OCI-M1 (cell line): ENCODE measurements at places on chromosomes 4 and X.

DNA sequence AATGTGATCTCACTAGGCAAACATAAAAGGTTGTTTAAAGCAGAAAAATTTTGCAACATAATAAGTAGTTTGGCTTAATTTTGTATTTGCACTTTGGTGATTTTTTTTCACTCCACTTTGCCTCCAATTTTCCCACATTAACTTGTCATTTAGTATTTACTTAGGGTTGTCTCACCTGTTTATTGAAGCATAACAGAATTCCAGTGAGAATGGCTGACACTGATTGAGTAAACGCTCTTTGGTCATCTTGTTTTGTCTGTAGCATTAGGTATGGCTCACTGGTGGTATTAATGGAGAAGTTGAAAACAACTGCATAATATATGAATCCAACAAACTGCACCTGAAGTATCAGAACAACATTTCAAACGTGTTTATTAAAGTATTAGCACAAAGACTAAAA is 799.5 kb upstream of the ADGRL3 start:
- no peak for DNase-seq

GRCh38 chr4:97121493-97121892 is 1021.8 kb downstream of the STPG2 start:
- no peak for DNase-seq

GRCh38 chrX:71563921-71564320 is 14.3 kb upstream of the GCNA start:
- peak; percentile 2 for DNase-seq

DNA sequence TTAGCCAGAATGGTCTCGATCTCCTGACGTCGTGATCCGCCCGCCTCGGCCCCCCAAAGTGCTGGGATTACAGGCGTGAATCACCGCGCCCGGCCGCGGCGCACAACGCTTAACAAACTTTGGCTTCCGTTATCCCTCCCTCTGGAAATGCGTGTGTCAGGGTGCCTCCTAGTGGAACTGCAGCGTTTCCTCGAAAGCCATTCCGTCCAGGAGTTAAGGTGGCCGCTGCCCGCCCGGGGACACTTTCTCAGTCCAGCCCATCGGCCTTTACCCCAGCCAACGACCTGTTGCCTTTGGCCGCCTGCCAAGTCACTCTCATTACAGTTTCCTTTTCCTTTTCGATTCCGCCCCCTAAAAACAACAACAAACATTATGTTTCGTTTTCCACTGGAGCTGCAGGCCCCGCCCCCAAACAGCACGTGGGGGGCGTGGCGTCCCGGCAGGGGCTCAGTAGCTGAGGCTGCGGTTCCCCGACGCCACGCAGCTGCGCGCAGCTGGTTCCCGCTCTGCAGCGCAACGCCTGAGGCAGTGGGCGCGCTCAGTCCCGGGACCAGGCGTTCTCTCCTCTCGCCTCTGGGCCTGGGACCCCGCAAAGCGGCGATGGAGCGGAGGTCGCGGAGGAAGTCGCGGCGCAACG is at the start of gene HERC5:
TSS of gene HERC5 (plus strand) at position 450 of the 637 bp plus-strand sequence. CDS start at position 601, 151 bp downstream.
- peak; percentile 98 for DNase-seq

GRCh38 chr4:3305610-3306371 is 13.0 kb downstream of the RGS12 start:
- DNase-seq = peak; percentile 9

- no peak for DNase-seq
Observed at GRCh38 chr4:55865228-55865806, 11.9 kb downstream of the EXOC1 start.

DNA sequence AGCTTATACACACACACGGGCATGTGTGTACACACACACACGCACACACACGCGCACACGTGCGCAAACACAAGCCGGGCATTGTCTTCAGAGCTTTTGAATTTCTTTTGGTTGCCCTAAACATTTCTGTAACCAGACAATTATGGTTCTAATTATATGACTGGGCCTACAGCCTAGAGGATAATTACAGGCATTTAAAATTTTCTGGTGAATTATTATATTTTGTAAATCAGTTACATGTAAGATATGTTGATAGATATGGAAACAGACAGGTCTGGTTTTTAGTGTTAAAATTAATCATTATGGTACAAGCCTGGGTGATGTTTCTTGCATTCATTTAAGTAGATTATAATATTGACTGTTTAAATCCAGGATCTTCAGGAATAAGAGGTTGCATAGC is 1120.5 kb downstream of the ADGRL3 start:
- no peak for DNase-seq

DNA sequence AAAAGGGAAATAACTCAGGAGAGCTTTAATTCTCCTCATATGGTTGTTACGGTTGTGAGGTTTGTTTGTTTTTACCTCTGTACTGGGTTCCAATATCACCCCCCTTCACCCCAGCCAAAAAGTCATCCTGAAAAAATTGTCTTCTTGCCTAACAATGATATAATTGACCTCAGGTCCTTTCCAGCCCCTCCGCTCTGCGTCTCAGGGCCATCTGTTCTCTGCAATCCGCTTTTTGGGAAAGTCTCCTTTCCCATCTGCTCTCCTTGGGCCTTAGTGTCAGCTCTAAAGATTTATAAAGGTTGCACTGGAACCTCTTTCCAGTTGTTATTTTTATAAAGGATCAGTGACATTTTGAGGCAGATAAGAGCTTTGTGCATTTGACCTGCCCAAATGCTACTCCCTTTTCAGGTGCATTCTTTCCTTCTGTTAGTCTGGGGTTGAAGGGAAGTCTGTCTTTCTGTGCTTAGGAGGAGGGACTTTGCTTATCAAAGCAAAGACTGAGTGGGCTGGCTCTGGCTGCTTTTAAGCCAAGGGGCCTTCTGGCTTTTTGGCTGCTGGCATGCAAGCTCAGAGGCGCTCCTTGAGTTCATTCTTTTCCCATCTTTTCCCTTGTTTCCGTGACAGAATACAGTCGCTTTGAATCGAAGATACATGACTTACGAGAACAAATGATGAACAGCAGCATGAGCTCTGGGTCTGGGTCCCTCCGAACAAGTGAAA is 34.1 kb downstream of the DLG3 start:
- no peak for DNase-seq

DNA sequence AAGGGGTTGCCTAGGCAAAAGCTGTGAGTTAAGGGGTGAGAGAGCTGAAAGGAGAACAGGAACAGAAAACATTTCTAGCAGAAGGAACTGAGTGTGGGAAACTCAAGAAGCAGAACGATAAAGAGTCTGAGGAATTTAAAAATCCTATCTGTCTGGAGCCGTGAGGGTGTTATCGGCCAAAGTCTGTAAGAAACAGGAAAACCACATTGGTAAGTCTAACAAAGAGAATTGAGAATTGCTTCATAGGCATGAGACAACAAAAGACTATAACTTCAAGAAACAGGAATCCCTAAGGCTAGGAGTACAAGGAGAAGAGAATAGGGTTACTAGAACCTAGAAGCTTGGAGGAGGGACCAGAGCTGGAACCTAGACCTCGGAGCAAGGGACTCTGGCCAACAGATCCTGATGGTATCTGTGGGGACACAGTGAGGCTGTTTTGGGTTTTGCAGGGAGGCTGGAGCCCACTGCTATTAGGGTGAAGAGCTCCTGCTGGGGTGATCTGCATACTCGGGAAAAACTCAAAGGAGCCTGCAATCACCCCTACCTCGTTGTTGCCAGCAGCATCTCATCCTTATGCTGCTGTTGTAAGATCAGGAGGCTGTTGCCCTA is 175.6 kb downstream of the FBXO8 start:
- DNase-seq = peak; percentile 88

GRCh38 chrX:153984351-153985178 is 12.0 kb downstream of the TMEM187 start:
- no peak for DNase-seq

GRCh38 chrX:149036086-149036485 is 469.0 kb downstream of the IDS start:
- no peak for DNase-seq

- peak; percentile 59 for DNase-seq
Observed at GRCh38 chr4:82801910-82802521, 3.4 kb upstream of the SCD5 start.

GRCh38 chrX:125769628-125770027 is 396.5 kb downstream of the DCAF12L2 start:
- no peak for DNase-seq

DNA sequence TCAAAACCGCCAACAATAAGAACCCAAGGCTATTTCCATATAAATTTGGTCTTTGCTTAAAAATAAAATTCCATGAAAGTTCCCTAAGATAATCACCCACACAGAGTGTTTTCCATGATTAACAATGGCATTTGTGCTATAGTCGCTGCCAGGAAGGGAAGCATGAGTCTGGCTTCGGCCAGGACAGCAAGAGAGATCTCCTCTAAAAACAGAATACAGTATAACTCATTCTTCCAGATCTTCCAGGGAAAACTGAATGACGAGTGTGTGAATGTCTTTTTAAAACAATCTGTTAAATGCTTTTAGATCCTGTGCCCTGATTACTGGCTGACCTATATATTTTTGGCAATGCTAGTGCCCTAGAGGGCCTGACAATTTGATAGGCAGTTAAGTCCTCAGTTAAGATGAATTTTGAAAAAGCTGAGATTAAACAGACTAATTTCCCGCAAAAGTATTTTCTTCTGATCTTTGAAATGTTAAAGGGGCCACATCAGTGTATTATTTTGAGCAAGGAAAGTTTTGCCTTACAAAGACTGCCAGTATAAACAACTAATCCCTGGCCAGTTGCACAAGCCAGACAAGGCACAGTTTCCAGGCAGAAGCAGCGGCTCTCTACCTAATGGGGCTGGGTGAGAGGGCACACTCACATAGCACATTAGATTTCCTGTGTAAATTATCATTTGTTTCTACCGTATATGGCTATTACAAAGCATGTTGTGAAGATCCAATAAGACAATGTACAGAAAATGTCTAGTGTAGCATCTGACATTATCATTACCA is 127.3 kb downstream of the DCHS2 start:
- no peak for DNase-seq

- DNase-seq = no peak
Observed at GRCh38 chr4:4658052-4658451, 116.2 kb upstream of the STX18 start.

GRCh38 chrX:39555431-39555830 is 542.3 kb downstream of the BCOR start:
- DNase-seq = no peak

DNA sequence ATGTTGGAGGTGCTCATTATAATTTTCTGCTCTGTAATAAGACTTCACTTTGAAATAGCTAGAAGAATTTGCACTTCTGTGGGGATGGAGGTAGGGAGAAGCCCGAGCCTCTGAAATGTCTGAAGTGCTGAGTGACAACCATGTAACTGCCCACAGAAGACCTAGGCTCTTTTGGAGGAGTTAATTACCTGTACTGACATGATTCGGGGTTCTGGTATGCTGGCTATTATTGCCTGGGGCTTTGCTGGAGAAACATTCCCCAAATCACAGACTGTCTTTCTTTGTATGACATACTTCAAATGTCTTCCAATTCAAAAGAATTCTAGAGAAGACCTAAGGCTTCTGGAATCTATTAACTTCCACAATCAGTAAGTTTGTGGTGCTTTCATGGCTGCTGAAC is 211.2 kb upstream of the POF1B start:
- no peak for DNase-seq

DNA sequence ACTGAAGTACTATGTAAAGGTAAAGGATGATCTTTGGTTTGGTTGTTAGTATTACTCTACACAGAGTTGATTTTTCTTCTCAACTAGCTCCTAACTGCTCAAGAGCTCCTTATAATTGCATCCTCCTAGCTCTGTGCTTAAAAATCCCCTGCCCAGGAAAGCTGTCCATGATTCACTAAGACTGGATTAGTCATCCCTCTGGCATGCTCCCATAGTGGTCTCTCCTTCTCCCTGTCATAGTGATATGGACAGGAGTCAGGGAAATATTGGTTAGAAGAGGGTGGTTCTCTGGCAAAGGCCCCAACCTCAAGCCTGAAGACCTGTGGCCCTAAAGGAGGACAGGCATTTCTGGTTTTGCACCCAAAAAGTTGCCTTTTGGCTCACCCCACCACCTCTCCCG is 242.3 kb upstream of the KCNIP4 start:
- no peak for DNase-seq

GRCh38 chrX:120664081-120664480 is 34.2 kb upstream of the C1GALT1C1 start:
- DNase-seq = peak; percentile 64

DNA sequence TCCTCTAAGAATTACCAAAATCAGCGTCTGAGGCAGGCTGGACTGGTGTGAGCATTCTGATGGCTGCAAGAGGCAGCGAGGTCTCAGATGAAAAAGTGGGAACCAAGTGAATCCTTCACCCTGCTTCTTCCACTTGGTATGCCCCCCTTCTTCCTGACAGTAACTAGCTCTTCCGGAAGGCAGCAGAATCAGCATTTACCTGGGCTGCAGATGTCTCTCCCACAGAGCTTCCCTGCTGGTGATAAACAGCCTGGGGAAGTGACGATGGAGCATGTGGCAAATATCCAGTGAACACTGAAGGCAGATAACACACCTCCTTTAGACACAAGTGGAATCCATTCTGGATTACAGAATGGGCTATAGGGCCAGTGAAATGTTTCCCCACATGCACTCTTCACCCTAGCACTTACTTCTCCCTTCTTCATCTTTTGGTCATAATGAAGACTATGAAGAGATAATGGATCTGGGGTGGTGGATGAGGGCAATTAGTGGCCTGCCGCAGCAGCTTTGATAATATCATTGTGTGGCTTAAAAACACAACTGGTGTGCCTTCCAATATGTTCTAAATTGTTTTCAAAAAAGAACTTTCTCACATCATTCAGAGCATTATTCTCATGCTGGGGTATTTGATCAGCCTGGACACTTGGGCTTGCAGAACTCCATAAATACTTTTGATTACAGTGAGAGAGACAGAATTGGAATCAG is 60.8 kb upstream of the TBC1D9 start:
- DNase-seq = no peak

- peak; percentile 10 for DNase-seq
Observed at GRCh38 chr4:106340774-106341173, 24.4 kb downstream of the AIMP1 start.

DNA sequence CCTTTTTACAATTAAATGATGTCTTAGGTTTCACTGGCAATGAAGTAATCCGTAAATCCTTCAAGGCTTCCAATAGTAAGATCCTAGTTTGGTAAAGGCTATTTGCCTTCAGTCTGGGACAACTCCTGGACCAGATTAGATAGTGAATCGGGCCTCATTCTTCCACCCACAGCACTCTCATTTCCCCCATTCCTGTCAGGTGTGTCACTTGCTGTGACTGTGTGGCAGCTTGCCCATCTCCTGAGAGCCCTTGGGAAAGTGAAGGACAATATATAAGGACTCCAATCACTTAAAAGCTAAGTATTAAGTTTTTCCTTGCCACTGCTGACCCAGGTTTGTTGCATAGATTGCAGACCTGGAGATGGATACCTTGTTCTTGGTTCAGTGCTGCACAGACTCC is 3.3 kb upstream of the GASK1B start:
- DNase-seq = no peak
